ENCODE measurements at places on chromosomes 12 and 14.

DNA sequence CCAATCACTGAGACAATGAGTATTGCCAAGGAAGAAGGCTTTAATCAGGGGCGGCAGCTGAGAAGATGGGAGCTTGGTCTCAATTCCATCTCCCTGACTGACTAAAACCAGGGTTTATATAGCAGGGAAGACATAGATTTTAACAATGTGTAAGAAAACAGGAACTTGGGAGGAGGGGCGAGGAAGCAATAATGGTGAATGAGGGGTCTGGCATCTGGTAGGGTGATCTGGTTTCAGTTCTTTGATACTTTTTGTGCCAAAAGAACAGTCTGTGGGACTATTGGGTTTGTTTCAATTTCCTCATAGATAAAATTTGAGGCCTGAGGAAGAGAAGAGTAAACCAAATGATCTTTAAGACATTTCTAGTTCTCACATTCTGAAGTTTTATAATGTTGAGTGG is 49.2 kb downstream of the FUT8 start:
- no peak for DNase-seq

DNA sequence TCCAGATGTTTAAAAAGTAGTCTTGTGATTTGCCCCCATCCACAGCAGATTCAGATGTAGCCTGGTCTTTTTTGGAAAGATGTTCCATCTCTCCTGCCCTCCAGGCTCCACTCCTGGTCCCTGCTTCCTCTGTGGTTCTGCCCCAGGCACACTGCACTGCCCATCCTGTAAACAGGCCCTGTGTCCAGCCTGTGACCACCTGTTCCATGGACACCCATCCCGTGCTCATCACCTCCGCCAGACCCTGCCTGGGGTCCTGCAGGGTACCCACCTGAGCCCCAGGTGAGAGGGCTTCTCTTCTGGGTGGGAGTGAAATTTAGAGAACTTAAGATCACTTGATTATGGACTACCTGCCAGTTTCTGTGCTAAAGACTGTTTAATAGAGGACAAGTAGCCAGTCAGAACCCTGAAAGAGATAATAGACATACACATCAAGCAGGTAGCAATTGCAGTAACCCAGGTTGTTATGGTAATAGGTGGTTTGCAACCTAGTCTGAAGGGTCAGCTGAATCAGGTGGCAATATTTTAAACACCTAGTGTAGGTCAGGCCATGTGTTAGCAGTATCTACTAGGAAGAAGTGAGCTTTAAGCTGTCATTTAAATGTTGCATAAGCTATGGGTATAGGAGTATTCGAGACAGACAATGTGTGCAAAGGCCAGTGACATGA is 2.1 kb downstream of the RNF31 start:
- DNase-seq, result no peak

DNA sequence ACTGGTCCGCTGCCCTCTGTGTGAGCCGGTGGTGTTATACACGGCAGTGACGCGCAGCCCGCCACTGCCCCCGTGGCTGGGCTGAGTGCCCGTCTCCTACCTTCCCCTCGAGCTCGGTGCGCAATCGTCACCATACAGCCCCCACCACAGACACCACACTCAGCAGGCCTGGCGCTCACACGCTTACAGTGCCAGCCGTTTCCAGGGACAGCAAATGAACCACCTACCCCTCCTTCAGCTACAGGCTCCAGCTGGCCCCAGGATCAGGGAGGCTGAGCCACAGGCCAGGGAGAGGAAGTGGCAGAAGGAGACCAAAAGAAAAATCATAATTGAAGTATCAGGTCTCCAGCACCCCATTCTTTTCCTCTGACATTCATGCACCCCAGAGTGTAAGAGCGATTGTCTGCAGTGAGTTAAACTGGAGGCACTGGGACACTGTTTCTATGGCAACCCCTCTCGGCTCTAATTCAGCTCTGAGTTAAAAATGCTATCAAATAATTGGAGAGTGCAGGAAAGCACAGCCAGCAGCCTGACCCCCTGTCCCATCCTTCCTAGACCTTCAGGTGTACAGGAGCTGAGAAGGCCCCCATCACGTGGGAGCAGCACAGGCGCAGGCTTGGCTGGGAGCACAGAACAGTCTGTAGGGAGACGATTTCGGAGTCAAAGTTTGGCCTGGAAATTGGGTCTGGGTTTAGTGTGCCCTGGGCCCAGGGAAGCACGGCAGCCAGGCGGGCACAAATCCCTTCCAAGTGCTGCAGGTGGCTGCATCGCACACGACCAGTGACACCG is 18.0 kb downstream of the LRTM2 start:
- no peak for DNase-seq

DNA sequence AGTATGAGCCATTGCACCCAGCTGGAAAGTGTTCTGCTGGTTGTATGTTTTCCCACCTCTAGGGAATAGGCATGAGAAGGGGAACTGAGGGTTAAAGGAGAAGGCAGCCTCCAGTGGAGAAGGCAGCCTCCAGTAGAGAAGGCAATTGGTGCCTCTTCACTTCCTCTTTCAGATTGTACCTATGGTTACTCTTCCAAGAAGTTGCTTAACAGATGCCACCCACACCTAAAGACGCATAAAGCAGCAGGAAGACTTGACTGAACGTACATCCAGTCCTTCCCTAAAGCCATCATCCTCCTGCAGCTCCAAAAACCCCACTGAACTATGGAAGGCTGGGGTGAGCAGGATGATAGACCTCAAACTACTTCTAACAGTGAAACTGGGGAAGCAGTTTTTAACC is 13.1 kb downstream of the DPF3 start:
- DNase-seq, result no peak

DNA sequence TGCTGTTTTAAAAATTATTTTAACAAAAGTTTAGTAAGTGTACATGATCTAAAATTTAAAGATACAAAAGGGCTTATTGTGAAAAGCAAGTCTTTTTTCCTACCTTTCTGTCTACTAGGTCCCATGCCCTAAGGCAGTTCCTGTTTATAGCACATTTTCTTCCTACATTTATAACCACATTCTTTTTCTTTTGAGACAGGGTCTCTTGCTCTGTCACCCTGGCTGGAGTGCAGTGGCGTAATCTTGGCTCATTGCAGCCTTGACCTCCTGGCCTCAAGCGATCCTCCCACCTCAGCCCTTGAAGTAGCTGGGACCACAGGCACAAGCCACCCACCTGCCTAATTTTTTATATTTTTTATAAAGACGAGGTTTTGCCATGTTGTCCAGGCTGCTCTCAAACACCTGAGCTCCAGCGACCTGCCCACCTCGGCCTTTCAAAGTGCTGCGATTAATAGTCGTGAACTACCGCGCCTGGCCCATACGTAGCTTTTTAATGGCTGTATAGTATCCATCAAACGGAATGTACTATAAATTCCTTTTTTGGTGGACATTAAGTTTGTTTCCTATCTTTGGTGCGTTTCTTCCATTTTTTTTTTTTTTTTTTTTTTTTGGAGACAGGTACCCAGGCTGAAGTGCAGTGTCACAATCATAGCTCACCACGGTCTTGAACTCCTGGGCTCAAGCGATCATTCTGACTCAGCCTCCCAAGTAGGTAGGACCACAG is 20.9 kb downstream of the FRS2 start:
- DNase-seq, result no peak

DNA sequence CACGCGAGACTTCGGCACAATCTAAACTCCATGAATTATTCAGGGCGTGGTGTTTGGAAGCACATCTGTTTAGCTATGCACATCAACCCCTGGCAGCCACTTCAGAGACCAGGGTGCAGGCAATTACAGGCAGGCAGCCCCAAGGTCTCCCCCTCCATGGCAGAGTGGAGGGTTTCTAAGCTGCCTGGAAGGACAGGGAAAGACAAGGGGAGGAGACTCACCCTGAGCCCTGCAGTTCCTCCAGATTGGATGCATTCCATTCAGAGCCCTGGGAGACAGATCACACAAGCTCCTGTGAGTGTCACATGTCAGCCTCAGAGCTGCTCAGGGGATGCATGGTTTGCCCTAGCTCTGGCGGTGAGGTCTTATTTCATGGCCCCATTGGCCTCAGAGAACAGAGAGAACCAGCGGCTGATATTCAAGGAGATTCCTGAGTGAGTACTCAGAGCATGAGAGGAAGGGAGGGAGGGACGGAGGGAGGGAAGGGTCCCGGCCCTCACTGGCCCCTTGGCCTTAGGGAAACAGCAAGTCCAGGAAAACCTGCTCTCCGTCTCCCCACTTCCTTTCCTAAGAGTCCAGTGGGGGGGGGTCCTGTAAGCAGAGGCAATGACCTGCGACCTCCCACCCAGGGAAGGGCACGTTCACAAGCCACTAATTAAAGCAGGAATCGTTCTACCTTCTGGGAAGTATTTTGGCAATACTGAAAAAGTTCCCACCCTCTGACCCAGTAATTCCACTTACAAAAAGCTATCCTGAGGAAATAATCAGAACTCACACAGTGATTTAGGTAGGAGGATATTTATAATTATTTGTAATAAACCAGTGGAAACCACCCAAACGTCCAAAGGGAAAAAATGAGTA is 55.1 kb downstream of the SSH1 start:
- no peak for DNase-seq

- peak; percentile 21 for DNase-seq
These were observed 167.6 kb downstream of the SLC41A2 start for GRCh38 chr12:104790296-104791125.

DNA sequence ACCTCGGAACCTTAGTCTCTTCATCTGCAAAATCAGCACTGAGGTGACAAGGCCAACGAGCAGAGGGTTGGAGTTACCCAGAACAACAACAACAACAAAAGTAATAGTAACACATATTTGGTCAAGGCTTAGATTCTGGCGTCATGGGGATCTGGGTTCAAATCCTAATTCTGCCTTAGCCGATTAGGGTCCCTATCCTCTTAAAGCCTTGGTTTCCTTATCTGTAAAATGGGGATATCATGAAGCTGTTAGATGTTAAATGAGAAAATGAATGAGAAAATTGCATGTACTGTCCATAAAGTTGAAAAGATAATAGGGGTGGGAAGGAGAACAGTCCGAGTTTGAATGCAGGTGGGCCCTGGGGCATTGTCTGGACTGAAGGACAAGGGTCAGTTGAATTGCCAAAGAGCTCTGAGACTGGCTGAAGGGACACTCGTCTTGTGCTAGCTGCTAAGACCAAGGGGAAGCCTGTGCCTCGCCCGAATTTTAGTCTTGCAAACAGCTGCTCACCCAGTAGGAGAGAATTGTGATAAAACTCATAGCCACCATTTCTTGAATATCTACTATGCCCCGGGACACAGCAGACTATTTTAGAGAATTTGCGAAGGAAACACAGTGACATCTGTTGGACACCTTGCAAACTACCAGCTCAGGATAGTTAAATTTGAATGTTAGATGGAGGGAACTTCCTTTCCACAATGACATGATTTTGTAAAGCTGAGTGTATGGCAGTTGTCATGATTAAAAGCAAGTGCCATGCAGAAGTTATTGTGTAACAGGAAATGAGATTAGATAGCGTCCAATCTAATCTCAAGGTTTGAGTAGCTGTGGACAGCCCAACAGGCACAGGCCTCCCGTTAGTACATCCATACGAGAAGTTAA is 6.8 kb upstream of the HNF1A start:
- DNase-seq, result no peak

DNA sequence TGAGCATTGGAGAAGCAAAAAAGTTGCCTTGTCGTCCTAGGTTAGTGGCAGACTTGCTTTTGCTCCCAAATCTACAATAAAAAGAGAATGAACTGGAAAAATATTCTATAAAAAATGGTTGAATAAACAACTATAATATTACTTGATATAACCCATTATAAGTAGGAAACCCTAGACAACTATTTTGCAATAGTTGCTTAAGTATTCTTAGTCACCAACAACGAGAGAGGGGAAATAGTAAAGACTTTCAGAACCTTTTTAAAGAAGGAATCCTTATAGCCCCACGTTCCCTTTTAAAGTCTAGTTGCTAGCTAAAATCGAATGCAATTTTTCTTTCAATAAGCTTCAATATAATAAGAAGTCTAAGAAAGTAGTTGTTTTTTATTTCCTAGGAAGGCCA is 17.5 kb downstream of the AQP6 start:
- no peak for DNase-seq

GRCh38 chr12:71312768-71313403 is 126.7 kb upstream of the LGR5 start:
- DNase-seq, result no peak

DNA sequence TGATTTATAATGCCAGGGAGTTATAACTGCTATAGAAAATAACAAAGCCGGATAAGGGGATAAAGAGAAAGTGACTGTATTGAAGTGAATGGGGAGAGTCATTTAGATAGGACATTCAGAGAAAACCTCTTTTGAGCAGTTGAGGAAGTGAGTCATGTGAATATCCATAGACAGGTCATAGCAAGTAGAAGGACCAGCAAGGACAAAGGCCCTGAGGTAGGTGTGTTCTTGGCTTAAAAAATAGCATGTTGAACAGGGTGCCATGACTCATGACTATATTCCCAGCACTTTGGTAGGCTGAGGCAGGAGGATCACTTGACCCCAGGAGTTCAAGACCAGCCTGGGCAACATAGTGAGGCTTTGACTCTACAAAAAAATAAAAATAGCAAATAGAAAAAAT is 51.5 kb upstream of the RAP1B start:
- no peak for DNase-seq

GRCh38 chr12:99026332-99027054 is 381.4 kb downstream of the APAF1 start:
- no peak for DNase-seq

- DNase-seq, result no peak
These were observed 311.0 kb downstream of the GRIN2B start for GRCh38 chr12:13670285-13670866.

DNA sequence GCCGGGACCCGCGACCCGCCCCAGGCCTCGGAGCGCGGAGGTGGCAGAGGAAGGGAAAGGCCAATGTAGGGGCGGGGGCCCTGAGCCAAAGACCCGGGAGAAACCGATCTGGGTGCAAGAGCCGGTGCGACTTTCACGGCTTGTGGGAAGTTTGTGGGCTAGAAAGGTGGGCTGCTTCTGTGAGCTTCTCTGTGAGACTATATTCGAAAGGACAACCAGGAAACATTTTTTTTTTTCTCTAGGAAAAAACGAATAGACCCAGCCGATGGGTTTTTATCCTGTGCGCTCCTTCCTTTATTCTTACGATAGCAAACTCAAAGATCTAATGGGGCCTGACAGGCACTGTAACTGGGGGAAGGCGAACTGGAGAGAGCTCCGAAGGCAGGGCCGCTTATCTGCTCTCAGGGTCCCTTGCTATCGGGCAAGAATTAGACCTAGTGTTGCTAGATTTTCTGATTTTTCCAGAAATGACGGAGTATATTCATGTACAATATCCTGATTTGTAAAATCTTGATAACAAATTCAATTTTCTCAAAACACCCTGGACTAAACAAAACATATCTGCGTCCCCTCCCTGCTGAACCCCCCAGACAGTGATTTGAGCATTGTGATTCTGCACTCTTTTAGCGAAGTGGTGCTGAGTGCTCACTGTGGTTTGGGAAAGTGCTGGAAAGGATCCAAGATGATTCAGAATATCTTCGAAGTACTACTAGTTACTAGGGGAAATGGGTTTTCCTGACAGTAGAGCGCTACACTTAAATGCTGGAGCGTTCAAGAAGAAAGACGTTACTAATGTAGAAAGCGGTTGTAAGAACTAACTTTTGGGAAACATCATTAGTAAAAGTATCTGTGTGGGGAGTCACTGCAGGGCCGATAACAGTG is 563 bp upstream of the STXBP6 start:
- DNase-seq, result no peak

GRCh38 chr12:26769611-26770010 is 63.4 kb downstream of the ITPR2 start:
- no peak for DNase-seq

Measured in stimulated activated CD4-positive, alpha-beta T cell treated with anti-CD3 and anti-CD28 coated beads, Interleukin-1b, Interleukin-23, amount 100 ng/mL, for 24 hours (primary cell).